SK-MEL-5 (cell line): ENCODE measurements at places on chromosomes 1 and 21.

DNA sequence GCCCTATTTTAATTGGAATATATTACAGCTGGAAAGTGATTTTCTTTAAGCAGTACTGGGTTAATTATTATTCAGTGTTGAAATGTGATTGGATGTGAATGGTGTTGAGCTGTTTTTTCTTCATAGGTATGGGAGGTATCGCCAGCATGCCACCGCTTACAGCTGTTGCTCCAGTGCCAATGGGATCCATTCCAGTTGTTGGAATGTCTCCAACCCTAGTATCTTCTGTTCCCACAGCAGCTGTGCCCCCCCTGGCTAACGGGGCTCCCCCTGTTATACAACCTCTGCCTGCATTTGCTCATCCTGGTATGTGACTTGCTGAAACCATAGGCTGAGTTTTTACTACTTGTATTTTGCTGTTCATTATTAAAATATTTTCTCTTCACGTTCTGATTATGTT, 107.7 kb downstream of the ITSN1 start:
- DNase-seq, result no peak

GRCh38 chr1:91273875-91274274, 130.8 kb downstream of the HFM1 start:
- no peak for DNase-seq

- no peak for DNase-seq
Measured at GRCh38 chr1:244893836-244894235, 29.5 kb upstream of the HNRNPU start.

DNA sequence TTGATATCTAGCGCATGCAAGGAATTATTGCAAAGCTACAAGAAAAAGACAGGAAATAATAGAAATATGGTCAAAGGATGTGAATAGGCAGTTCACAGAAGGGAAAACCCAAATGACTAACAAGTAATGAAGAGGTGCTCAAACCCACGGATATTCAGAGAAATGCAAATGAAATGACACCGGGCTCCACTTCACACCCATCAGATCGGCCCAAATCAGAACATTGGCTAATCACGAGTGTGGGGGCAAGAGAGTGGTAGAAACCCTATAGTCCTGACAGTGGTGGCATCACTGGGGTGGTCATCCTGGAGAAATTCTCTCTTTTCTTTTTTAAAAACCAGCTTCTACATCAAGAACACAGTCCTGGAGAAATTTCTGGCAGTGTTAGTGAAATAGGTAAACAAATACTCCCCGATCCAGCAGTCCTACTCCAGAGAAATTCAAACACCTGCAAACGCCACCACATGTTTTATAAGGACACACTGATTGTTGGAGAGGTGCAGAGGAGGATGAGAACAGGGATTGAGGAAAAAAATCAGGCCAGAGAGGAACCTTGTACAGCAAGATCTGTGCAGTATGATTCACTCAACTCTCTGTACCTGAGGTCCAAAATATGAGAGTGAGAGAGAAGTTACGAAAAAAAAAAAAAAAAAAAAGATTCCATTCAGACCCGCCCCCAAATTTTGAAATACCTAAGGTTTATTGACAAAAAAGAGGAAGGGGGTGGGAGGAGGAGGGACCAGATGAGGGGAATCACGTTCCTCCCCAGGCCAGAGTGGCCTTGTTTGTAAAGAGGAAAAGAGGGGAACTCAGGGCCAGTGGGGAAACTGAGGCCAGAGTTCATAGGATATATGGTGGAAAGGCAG, 9.2 kb upstream of the TNFRSF1B start:
- DNase-seq, result no peak

DNA sequence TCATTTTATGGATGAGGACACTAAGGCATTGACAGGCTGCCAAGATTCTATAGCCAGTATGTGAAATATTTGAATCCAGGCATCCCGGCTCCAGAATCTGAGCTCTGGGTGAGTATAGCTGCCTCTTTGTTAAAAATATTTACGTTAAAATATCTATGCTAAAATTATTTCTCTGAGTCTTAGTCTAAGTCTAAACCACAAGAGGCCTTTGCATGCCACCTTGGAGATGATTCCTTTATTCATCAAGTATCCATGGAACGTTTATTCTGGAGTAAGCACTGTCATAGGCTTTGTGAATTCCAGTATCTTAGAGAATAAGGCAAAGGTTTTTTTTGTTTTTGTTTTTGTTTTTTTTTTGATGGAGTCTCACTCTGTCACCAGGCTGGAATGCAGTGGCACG, 116.4 kb downstream of the GREM2 start:
- no peak for DNase-seq

DNA sequence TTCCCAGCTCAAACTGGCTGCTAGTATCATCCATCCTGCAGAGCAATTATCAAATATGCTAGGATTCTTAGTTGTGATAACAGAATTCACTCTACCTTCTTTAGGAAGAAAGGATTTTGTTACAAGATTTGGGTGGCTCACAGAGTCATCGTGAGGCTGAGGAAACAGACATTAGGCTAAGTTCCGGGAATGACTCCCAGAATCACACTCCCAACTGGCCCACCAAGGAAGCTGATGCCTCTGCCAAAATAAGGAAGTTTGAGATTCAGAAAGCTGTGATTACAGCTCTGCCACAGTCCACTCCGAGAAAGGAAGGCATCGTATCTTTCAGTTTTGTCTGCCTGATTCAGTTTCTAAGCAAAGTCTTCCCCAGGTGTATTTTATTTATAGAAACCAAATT, 50.6 kb upstream of the LYPLAL1 start:
- DNase-seq, result no peak

DNA sequence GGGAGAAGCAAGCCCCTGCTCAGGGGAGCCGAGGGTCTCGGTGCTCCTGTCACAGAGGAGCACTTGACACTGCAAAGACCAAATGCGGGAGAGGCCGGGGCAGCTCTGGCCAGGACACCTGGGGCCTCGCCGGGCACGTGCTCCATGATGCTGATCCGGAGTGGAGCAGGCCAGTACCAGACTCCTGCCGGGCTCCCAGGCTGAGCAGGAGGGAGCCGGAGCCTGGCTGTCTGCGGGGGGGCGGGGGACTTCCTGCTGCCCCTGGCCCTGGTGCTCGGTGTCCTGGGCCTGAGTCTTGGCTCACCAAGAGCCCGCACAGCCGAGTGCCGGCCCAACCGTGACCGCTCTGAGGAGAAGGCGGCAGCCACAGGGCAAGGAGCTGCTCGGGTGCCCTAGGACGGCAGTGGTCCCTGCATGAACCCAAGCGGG, 38.5 kb upstream of the TMEM52 start:
- no peak for DNase-seq

DNA sequence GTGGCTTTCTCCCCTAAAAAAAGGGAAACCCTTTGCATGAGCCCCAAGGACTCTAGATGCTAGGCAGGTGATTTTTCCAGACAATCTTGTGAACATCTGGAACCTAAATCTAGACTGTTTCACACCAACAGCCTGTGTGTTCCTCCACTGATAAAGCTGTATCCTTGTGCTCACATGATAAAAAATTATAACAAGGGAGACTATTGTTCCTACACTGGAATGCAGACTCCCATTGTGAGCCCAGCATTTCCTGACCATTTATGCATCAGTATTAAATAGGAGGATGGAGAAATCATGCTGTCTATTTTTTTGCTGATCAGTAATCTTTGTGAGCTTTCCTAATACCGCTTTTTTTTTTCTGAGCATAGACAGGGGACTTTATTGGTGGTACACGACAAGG, 52.5 kb downstream of the ZNF697 start:
- peak; percentile 88 for DNase-seq

DNA sequence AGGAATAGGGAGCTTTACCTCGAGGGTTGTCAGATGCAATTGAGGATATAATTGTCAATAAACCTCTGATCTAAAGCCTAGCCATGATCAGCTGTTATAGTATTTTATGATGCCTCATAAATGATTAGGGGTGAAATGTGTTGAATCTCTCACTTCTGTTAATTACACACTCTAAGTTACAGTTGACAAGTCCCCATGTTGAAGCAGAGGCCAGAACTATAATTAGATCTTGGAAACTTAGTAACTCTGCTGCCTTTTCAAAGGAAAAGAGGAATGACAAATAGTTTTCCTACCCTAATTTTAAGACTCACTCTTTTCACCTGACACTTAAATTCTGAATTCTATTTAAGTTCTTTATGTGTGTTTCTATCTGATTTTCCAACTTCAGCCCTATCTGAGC, 33.8 kb downstream of the CCSAP start:
- no peak for DNase-seq

DNA sequence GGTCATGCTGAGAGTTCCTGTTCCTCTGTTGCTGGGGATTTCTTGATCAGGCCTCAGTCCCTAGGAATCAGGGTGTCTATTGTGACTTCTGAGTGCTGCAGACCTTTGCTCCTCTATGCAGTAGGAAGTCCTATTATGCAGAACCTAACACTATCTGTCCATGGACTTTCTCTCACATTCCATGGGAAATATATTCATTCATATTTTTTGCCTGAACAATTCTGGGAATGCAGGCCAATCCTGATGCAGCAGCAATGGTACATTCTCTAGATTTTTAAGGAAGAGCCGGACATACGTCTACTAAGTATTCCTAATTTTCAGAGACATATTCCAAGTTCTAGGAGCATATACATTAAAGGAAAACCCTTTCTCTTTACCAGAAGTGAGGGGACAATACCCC, 61.1 kb upstream of the C1orf87 start:
- DNase-seq, result no peak

GRCh38 chr1:224726441-224727182, 110.5 kb downstream of the CNIH3 start:
- peak; percentile 96 for DNase-seq

DNA sequence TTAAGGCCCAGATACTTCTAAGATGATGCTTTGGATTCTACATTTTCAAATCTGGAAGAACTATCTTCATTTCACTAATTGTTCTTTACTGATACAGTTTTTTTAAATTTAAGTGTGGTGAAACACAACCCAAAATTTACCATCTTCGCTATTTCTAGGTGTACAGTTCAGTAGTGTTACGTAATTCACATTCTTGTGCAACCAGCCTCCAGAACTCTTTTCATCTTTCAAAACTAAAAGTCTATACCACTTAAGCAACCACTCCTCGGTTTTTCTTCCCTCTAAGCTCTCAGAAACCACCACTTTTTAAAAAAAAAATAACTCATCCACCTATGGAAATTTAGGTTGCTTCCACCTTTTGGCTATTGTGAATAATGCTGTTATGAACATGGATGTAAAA, 220.7 kb downstream of the PDE4B start:
- DNase-seq, result no peak

- DNase-seq, result peak; percentile 47
Measured at GRCh38 chr1:21508580-21509350, 458 bp upstream of the ALPL start.

- DNase-seq, result no peak
Measured at GRCh38 chr1:233897325-233898162, 6.9 kb upstream of the SLC35F3 start.

DNA sequence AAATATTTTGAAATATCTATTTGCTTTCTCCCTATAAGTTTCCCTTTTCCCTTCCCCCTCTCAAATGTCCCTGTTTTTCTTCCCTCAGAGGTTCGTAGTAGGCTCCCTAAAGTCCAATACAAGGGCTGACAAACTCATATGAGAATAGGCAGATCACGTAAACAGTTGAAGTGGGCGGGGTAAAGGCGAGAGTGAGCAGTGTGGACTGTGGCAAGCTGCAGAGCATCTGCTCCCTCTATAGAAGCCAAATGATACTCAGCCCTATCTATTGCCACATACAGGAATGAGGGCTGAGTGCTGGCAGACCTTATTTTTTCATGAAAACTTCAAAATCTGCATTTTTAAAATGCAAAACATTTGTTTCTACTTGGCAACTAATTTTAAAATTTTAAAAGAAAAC, 26.3 kb downstream of the PRDX6 start:
- peak; percentile 50 for DNase-seq

DNA sequence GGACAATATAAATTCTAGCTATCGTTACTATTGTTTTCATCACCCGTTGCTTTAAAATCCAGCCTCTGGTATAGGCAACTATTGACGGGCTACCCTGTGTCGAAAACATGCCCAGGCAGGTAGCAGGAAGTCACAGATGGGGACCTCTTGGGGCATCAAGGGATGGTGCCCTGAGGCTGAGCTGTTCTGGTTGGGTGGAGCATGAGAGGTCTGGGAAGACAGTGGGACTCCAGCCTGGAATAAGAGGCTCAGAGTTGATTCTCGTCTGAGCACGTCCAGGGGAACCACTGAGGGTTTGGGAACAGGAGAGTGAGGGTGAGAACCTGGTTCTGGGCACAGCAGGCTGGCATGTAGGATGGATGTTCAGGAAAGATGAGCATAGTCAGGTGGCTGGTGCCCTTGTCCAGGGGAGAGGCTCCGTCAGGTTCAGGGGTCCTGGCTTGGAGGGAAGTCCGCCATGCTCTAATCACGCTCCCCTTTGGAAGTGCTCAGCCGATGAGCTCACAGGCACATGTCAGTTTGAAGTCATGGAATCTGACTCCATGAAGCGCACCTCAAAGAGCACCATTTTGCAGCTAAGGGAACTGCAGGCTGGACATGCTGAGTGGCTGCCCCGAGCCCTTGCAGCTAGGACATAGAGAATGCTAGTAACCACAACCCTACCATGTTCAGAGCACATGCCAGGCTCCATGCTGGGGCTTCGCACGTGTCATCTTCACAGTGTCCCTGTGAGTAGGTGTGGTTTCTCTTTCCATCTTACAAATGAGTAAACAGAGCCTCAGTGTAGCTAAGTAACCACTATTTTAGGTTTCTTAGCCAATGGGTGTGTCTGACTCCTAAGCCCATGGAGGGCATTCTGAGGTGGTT, 21.0 kb downstream of the PCSK9 start:
- no peak for DNase-seq

GRCh38 chr1:27144920-27145661, 9.8 kb downstream of the SLC9A1 start:
- no peak for DNase-seq

DNA sequence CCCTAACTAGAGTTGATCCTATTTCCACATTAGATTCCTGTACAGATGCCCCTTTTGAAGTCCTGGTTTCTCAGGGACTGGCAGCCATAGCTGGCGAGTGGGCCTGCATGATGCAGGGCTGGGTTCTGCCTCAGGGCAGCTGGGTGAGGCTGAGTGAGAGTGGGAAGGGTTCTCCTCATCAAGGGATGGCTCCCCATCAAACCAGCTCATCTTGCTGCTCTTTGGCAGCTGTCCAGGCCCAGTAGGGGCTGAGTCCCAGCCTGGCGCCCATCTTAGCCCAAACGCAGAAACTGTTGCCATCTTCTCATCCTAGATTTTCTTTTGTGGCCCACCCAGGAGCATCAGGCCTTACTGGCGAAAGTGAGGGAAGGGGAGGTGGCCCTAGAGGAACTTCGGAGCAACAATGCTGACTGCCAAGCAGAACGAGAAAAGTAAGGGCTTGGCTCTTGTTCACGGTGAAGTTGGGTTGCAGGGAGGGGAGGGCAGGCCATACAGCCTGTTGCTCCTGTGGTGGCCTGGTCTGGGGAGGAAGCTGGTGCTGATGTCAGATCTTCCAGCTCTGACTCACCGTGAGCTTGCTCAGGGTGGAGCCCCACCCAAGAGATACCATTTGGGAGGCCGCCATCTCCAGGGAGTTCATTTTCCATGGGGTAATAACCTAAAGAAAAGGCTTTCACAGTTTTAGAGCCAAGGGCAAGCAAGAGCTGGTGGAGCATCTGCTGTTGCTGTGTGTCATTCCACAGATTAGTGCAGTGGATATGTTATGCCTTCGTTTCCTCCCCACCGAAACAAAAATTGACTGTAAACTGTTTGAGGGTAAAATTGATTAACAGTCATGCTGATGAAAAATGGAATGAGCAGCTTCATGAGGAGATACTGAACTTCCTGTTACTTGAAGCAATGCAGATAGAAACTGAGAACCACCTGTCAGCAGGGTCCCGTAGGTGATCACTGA, 34.7 kb downstream of the TUFT1 start:
- no peak for DNase-seq

- no peak for DNase-seq
Measured at GRCh38 chr21:25676451-25676850, 37.4 kb downstream of the JAM2 start.

GRCh38 chr21:43930074-43930847, 65.2 kb downstream of the AGPAT3 start:
- no peak for DNase-seq
